ENCODE measurements at places on chromosomes 1 and 21.
A peak's percentile ranks its signal among the peaks of the same experiment; 100 is the strongest.

- DNase-seq = no peak
Measured at GRCh38 chr1:61005614-61006580, 76.5 kb upstream of the NFIA start.

- DNase-seq = no peak
Measured at GRCh38 chr1:96520579-96520947, 201.0 kb upstream of the PTBP2 start.

- no peak for DNase-seq
Measured at GRCh38 chr1:175580841-175581240, 162.6 kb downstream of the TNR start.

DNA sequence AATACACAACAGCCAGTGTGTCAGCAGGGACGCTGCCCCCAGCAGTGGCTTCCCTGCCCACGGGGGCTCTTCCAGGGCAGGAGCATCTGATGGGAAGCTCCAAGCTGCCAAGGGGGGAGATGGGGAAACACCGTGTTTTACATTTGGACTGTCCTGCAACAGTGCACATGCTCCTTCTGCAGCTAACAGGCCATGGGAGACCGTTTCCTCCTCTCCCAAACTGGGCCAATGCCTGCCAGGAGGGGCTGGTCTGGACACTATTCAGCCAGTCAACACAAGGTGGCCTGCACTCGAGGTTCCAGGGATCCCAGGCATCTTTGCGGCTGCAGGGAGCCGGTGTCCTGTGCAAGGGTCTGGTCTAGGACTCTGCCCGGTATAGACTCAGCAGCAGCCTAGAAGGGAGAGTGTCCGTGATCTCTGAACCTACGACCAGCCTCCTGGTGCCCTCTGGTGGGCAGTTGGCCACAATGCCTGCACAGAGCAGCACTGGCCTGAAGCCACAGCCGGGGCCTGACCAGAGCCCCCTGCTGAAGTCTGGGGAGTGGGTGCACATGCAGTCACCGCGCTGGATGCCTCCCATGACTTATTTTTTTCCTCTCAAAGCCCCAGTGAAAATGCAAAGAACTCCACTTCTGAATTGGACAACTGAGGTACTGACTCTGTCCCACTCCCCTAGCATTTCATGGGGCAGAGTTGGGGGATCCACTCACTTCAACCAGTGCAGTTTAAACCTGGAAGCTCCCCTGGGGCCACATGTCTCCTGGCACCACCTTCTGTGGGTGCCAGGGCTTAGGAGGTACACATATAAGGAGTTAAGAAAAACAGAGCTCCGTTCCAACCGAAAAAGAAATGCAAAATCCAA, 33.3 kb downstream of the RCC2 start:
- peak; percentile 70 for DNase-seq

GRCh38 chr1:6519935-6520671, 28.6 kb upstream of the PLEKHG5 start:
- DNase-seq = peak; percentile 95

DNA sequence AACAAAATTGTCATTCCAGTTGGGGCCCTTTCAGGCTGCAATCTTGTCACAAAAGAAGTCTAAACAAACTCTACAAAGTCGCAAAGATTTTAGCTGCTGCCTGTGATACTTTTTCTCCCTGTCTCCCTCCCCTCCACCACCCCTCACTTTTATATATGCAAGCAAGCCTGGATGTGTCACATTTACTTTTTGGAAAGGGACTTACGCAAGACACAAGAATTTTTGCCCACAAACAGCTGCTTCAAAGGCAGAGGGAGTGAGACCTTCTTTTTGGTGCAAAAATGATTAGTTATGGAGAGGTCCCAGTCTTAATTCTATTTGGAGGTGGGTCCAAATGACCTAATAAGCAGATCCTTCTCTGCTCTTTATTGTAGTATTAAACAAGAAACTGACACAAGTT, 22.9 kb upstream of the RALGPS2 start:
- peak; percentile 63 for DNase-seq

- DNase-seq = no peak
Measured at GRCh38 chr21:35111321-35111930, 62.3 kb upstream of the RUNX1 start.

GRCh38 chr1:201954263-201955008, 867 bp upstream of the TIMM17A start:
- no peak for DNase-seq

- no peak for DNase-seq
Measured at GRCh38 chr1:58726581-58726980, 26.7 kb upstream of the MYSM1 start.

GRCh38 chr21:46596201-46596600, 8.7 kb downstream of the S100B start:
- no peak for DNase-seq

DNA sequence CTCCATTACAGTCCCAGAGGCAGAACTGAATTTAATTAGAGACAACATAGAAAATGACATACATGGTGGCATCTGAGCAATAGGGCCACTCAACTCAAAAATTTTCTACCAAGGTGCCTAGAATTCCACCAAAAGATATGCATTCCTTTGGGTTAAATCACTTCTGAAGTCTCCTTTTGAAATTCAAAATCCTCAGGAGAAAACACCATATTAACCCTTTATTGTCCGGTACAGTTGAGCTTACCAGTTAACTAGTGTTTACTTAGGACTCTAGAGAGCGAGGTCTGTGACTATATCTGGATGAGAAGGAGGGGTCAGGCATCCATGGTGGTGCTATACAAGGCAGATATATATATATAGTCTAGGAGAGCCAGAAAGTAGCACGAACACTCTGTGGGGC, 355.6 kb upstream of the CAMK1G start:
- no peak for DNase-seq

DNA sequence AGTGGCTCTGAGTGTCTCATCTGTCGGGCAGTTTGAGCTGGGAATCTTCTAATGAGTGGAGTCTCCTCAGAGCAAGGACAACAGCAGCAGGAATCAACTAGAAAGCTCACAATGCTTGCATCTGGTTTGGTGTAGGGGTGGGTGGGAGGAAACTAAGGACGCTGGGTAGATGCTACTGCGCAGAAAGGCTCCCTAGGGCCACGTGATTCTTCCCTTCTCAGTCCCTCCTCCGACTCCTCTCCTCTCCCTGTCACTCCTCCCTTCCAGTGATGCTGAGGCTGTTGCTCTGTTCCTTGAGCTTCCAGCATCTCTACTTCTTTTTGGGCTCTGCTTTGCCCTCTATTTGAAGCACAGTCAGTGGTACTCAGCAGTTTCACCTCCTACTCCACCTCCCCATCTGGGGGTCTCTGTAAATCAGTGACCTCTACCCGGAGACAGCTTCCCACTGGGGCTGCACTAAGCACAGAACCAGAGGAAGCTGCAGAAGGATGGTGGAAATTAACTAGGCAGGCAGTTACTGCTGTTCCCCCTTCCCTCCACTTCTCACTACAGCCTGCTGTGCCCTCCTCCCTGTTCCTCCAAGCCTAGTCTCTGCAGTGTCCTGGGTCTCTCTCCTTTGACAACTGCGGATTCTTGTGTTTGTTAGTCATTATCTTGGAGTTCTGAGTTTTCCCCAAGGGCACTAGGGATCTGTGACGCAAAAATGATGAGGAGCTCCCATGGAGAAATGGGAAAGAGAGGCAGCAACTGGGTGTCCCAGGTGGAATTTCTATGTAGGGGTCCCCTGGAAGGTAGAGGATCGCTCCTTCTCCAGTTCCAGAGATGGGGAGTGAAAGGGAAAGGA, 5.8 kb downstream of the LINGO4 start:
- DNase-seq = no peak

DNA sequence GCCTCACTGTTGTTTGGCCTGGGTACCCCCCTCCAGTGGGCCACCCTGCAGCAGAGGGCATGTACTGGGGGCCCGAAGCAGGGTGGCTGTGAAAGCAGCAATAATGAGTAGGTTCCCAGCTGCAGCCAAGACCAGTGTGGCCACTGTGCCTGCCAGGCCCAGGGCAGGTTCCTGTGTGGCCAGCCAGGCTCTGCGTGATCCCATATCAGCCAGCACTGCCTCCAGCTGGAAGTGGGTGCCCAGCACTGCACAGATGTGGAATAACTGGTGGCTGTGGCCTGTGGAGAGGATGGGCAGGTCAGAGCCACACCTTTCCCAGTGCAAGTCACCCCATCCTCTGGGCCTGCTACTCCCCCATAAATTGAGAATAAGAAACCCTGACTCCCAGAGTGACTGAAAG, 2.1 kb downstream of the BGLAP start:
- DNase-seq = no peak

DNA sequence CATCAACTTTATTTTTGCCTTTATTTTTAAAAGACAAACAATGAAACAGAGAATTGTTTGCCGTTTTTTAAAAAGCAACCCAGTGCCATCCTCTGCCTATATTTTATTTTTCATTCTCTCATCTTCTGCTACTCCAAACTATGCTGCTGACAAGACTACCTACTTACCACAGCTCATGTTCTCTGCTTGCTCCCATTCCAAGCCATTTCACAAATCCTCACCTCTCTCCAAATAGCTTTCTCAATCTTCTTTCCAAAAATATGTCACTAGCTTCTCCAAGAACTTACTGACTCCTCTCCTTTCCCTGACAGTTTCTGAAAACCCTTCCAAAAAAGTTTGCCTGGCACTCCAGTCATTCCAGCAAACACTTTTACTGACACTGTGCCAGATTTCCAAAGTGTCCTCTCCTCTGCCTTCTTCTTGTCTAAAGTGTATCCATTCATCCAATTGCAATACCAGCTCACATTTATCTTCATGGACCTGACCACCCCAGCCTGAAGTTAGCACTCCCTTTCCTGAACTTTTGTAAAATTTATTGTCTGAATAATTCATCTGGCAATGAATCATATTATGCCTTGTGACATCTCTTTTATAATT, 766.5 kb upstream of the B3GALT2 start:
- DNase-seq = no peak

Data from NB4 (cell line).